NCI-H1694 treated with DMSO at 0.1 percent for 48 hours (cell line): ENCODE measurements at places on chromosomes 1 and 21.
A peak's percentile ranks its signal among the peaks of the same experiment; 100 is the strongest.

- DNase-seq = no peak
These were observed 65.7 kb upstream of the APP start for GRCh38 chr21:26236281-26236680.

GRCh38 chr21:37654596-37654995, 261.7 kb downstream of the KCNJ6 start:
- DNase-seq = no peak

GRCh38 chr1:15598436-15598835, 13.6 kb upstream of the AGMAT start:
- DNase-seq = peak; percentile 67

- no peak for DNase-seq
These were observed 825 bp downstream of the TMEM39B start for GRCh38 chr1:32073299-32074229.

GRCh38 chr1:58063095-58063494, 483.4 kb downstream of the OMA1 start:
- no peak for DNase-seq

GRCh38 chr1:58622571-58622970, 45.5 kb upstream of the TACSTD2 start:
- no peak for DNase-seq

DNA sequence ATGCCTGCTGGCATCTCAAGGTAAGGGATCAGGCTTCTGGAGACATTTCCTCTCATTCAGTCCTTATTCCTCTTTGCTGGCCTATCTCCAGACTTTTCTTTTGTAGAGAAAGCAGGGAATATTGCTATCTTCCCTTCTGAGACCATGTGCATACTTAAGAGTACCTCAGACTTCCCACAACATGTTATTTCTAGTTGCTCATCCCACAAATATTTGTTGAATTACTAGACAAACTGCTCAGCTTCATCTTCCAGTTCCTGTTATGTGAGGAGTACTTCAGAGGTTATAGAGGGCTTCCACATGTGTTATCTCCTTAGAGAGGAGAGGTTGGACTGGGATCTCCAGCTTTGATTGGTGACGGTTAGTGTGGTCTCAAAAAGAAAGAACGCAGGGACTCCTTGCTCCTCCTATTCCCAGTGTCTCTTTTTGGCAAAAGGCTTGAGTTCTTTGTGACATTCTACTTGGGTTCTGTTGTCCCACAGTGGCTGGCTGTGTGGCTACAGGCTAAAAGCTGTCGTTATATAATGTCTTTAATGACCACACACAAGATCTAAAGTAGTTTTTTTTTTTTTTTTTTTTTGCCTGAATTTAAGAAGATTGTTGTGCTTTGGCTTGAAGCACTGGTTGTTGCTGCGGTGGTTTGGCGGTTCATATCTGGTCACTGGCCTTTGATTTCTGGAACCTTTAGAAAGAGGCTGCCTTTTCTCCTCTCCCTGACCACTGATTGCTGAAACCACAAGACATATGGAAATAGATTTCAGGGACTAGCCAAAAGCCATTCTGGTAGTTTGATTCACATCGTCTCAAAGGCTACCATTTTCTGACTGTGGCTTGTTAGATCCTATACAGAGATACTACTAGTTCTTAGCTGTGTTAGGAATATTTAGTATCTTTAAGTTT, 78.7 kb downstream of the FGGY start:
- no peak for DNase-seq

GRCh38 chr1:22236900-22237299, 94.0 kb upstream of the WNT4 start:
- DNase-seq = no peak

- no peak for DNase-seq
These were observed 38.5 kb downstream of the HSPG2 start for GRCh38 chr1:21898326-21899200.

DNA sequence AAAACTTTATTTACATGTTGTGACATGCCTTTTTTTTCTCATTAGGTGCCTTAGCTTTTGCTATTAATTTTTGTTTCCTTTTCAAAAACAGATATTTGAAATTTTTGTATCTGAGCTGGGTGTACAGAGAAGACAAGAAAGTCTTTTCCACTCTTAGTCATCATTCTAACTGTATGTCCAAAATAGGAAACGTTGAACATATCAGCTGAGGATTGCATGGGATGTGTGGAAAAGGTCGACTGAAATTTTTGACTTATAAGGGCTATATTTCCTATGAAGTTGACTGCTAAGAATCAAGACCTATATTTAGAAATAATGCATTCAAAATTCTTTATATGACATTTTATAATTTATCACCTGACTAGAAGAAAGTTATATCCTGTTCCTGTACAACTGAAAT, 270.0 kb upstream of the ZRANB2 start:
- no peak for DNase-seq

DNA sequence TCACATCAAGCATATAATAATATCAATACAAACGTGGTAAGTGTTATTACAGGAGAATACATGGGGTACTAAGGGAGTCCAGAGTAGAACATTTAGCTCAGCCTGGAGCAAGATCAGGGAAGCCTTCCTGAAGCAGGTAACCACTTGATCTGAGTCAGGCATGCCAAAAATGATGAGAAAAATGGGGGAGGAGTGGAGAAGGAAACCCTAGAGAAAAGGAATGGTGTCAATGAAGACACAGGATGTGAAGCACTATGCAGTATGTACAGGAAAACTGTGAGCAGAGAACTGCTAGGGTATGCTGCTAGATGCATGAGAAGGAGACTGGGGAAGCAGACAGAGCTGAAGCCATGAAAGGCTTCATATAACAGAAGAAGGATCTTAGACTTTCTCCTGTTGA, 84.7 kb downstream of the NOTCH2 start:
- no peak for DNase-seq

DNA sequence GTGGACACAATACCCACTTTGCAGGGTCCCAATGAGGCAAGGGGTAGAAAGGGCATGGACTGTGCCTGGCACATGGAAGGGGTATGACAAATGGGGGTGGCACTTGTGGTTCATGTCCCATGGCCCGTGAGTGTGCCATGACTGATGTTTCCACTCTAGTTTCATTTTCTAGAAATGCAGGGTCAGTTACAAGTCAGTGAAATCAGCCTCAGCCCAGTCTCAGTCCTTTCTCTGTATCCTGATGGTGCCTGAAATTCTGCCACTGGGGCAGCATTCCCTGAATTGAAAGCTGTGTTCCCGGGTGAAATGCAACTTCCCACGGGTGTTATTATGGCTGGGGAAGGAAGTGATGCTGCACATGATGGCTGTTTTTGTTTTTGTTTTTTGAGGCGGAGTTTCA, 110.8 kb upstream of the ZBTB40 start:
- DNase-seq = no peak

- DNase-seq = no peak
These were observed 5.9 kb downstream of the SELENON start for GRCh38 chr1:25805863-25806225.

DNA sequence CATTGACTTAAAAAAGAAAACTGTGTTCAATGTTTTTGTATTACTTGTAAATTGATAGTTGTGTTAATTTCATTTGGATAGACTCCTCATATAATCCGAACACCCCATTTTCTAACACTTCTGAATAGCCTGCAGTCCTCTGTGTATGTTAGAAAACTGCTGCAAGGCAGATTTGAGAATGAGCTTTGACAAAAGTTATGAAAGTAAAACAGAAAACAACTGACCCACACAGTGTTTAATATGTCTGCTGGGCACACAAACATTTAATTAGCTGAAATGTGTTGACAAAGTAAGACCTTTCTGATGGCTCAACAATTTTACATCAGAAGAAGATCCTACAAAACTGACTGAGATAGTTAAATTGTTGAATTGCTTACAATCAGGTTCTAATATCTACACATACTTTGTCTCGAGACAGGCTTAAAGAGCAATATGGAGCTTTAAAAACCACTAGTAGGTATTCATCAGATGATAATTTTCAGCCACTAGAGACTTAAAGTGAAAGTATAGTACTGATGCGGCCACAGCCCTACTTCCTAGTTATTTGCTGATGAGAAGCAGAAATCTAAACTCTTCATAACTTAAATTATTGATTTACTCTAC, 40.0 kb upstream of the PRMT6 start:
- DNase-seq = no peak

DNA sequence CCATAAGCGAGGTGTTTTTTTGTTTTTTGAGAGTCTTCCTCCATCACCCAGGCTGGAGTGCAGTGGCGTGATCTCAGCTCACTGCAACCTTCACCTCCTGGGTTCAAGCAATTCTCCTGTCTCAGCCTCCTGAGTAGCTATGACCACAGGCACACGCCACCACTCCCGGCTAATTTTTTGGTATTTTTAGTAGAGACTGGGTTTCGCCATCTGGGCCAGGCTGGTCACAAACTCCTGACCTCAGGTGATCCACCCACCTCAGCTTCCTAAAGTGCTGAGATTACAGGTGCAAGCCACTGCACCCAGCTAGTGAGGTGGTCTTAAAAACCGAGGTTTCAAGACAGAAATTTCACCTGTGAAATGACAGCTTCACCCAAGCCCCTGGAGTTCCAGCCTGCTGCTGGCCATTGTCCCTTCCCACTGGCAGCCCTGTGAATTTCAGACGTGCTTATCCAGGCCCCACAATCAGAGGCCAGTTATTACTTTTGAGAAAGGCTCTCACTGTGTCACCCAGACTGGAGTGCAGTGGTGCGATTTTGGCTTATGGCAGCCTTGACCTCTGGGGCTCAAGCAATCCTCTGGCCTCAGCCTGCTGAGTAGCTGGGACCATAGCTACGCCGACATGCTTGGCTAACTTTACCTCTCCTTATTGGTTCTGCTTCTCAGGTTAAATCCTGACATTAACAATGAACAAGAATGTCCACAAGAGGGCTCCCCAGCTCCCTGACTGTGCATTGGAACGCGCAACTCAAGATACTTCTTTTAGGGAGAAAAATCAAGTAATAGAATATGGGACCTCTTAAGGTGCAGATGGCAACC, 19.4 kb downstream of the ENO1 start:
- peak; percentile 10 for DNase-seq

DNA sequence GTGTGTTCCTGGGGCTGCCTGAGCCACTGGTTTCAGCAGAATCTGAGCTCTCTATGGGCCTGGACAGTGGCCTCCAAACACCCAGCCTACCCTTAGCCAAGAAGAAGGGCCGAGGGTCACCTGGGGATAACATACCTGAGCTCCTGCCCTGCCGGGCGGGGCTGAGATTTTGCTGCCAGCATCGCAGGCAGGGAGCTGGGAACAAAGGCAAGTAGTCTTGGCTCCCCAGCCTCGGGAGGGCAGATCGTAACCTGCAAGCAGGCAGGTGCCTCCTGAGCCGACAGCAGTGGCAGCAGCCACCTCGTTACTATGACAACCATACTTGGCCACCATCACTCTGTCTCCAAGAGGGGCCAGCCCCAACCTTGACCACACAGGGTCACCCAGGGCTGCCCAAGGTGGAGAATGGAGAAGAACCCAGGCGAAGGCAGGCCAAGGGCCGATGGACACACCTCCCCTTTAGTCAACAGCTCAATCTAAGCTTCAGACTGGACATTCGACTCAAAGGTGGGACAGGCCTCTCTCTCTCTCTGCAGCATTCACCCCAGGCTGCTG, 54.6 kb downstream of the TOMM20 start:
- no peak for DNase-seq

DNA sequence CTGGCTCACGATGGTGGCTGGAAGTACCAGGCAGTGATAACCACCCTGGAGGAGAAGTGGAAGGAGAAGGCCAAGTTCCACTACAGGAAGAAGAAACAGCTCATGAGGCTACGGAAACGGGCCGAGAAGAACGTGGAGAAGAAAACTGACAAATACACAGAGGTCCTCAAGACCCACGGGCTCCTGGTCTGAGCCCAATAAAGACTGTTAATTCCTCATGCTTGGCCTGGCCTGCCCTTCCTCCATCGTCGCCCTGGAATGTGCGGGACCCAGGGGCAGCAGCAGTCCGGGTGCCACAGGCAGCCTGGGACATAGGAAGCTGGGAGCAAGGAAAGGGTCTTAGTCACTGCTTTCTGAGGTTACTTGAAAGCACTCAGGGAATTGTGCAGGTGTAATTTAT, 10.8 kb downstream of the IL24 start:
- DNase-seq = no peak

- no peak for DNase-seq
These were observed 2.4 kb upstream of the PARS2 start for GRCh38 chr1:54766726-54767125.

GRCh38 chr1:209854196-209854595, 26.4 kb downstream of the UTP25 start:
- peak; percentile 96 for DNase-seq

DNA sequence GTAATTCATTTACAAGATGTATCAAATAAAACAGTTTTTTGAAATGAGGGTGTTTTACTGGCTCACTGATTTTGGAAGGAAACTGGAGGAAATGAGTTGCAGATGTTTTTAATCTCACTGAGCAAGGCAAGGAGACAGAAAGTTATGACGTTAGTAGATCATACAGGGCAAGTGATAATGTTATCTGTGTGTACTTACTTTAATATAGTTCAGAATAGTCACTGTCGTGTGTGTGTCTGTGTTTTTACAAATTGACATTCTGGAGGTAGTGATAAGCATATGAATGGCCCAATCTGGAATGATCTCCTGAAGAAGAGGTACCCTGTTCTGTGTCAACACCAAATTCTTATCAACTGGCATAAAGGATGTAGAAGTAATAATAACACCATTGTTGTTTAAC, 1.9 kb upstream of the GBP4 start:
- no peak for DNase-seq
